Anterior cingulate cortex (tissue), 58 donors: ENCODE measurements at places on chromosomes 3 and 15.

DNA sequence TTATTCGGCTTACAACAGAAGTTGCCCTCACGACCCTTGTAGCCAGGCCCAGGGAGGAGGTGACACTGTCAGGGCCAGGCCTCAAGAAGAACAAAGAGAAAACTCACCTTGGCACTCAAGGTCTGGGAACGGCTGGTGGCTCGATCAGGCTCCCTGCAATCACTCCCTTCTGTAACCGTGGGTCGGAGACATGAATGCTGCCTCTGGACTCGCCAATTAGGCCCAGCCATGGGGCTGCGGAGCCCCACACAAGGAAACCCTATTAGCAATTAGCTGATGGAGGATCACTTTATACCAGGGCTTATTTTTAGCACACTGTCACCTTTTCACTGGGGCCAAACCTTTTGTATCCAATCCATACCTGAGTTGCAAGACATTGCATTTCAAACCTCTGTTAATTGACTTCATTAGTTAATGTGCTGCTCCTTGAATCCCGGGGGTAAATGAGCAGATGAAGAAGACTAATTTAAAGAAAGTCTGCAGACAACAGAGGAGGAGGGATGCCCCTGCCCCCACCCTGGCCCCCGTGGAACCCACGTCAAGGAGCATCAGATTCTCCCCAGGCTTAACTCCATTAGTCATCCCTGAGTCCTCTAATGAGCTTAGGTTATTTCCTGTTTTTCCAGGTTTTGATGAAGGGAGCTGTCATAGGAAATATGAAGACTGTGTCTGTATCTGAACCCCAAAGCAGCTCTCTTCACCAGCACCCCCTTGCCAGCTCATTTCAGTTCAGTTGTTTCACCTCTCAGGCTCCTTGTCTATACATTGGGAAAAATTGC is 255.3 kb downstream of the RORA start:
- no peak for DNase-seq

DNA sequence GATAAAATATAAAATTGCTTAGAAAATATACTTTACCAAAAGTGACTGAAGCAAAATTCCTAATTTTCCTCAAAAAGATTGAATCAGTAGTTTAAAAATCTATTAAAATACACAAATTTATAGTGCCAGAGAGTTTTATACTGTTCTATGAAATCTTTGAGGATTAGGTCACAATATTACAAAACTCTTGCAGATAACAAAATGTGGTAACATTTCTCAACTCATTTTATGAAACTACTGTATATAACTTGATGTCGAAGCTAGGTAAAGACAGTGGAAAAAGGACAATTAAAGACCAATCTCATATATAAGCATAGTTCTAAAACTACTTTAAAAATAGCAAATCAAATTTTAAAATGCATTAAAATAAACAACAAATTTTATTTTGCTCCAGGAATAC is 15.9 kb downstream of the VEPH1 start:
- no peak for DNase-seq

GRCh38 chr3:3648988-3649679 is 150.1 kb upstream of the LRRN1 start:
- no peak for DNase-seq

- no peak for DNase-seq
These were observed 37.8 kb downstream of the CFAP100 start for GRCh38 chr3:126432361-126433104.

GRCh38 chr3:30626443-30627180 is 20.2 kb downstream of the TGFBR2 start:
- no peak for DNase-seq

DNA sequence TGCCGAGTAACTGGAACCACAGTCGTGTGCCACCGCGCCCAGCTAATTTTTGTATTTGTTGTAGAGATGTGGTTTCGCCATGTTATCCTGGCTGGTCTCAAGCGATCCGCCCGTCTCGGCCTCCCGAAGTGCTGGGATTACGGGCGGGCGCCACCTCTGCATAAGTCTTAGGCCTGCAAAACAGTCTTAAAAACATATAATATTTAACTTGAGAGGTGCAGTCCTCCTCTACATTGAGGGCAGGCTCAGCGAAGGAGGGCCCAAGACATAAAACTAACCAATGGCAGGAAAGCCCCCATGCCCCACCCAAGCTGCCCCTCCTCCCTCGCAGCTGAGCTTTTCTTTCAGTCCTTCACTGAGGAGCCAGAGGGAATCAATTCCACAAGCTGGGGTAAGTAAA is at the start of gene SLC28A2:
Gene SLC28A2 (plus strand): TSS at position 347 of the 400 bp plus-strand sequence. CDS start 982 bp downstream, outside the sequence.
- DNase-seq = no peak

DNA sequence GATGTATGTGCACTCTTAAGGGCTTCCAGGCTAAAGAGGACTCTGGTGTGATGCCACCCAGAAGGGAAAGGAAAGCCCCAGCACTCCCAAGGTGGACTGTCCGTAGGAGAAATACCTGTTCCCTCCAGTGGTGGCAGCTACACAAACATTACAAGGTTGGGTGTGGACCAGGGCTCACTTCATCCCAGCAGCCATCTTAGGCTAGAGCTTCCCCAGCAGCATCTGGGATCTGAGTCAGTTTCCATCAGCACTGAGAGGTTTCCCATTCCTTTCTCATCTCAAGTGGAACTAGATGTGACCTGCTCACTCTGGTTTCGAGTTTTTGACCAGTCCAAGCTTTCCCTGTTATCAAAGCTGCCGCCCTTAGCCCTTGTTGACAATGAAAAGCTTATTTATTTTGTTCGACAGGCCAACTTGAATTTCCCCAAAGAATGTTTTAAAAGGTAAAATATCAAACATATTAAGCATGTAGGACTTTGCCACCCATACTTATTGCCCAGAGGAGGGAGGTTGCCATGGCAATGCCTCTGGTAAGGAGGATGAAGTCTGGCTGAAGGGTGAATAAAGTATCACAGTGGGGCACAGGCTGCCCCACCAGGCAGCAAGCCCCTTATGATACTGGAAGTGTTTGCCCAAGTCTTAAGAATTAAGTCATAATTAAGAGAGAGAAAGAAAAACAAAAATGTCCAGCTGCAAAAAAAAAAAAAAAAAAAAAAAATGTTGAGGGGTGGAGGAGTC is 28.9 kb downstream of the CLDN18 start:
- DNase-seq = no peak

DNA sequence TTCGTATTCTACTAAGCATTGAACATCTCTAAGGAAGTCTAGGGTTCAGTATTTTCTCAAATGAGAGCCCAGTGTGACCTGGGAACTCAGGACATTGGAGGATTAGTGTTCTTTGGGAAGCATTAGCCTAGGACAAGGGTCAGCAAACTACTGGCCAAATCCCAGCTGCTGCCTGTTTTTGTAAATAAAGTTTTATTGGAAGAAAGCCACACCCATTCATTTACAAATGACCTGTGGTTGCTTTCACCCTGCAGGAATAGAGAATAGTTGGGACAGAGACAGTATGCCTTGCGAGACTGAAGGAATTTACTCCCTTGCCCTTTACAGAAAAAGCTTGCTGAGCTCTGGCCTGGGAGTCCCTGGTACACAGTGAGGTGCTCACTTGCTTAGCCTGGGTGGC is 20.6 kb downstream of the SLC6A11 start:
- DNase-seq = no peak

DNA sequence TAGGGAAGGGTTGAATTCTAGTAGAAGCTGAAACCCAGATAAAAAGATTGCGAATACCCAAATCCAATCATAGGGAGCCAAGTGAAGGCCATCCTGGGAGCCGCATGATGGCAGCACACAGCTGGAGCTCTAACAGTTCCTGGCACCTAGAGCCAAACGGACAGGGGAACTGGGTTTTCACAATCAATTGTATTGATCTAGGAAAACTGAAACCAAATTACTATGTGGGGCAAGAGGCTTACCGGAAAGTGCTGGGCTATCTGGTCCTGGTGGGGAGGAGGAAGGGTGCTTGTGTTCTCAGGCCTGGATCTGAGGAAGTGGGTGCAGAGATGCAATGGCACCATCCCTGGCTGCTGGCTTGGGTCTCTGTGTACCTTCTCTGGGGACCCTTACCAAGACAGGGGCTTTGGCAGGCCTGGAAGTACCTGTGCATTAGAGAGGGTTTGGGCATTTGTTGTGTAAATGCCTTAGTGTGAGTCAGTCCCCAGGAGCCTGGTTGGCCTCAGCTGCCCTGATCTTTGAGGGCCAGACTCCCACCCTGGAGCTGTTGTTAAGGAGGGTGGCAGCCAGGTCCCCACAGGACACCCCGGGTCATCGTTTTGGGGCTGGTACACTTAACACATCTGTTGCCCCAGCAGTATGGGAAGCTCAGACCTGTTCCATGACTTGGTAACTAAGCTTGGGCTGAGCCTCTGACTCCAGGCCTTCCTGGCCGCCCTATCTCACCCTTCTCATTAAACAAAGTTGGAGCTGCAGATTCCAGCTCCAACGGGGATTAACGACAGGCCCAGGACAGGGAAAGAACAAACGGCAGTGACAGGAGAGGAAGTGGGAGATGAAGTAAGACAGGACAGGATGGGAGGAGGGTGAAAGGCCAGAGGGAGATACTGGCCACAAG is 8.9 kb upstream of the FURIN start:
- DNase-seq = no peak

DNA sequence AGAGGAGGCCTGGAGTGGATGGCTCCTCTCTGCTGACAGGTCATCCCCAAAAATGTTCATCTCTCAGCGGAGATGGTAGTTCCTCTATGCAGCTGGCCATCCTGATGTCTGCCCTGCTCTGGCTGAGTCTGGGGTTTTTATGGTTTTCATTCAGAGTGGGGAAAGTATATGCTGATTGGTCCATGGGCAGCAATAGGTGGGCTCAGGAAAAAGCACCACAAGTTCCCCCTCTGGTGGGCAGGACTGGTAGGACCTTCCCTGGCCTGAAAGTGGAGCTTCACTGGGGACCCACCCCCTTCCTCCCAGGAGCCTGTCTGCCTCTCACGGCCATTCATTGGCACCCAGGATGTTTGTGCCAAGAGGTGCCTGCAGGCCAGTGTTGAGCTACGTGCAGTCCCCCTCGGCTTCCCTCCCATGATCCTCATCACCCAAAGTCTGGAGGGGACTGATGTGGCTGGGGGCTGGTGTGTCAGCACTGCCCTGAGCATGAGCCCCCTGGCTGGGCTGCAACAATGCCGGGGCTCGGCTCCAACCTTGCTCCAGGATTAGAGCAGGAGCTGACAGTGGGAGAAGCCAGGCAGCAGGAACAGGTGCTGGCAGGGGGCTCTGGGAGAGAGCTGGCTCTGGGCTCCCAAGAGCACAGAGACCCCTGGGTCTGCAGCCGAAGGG is 13.1 kb upstream of the BLOC1S6 start:
- no peak for DNase-seq

DNA sequence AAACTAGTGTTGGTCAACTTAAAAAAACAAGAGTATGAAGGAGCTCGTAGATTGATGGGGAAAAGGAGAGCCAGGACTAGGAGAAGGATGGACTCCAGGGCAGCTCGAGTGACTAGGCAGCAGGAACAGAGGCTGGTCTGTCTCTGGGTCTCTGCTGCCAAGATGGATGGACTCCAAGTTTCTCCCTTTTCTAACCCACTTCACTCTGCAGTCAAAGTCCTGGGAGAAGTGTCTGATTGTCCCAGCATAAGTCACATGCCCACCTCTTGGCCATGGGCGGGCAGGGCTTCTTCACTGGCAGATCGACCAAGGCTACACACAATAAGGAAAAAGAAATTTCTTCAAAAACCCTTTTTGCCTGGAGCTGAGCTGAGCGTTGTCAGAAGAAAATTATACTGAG is 9.2 kb upstream of the EPB42 start:
- DNase-seq = peak; percentile 46
